ENCODE measurements at places on chromosomes 12 and 14.

DNA sequence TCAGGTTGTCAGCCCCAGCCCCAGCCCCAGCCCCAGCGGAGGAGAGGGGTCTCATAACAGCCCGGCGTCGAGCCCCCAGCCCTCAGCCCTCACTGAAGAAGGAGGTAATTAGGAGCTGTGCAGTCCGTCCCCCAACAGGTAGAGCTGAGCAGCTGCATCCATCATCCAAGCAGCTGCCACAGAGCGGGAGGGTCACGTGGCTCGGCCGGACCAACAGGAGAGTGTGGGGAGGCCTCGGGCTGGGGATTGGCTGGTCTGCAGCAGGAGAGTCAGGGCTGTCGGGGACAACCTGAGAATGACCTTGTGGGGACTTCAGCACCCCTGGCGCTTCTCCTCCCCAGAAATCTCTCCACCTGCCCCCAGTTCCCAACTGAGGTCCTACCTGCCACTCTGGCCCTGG, 29.6 kb downstream of the SMUG1 start:
- no peak for DNase-seq

DNA sequence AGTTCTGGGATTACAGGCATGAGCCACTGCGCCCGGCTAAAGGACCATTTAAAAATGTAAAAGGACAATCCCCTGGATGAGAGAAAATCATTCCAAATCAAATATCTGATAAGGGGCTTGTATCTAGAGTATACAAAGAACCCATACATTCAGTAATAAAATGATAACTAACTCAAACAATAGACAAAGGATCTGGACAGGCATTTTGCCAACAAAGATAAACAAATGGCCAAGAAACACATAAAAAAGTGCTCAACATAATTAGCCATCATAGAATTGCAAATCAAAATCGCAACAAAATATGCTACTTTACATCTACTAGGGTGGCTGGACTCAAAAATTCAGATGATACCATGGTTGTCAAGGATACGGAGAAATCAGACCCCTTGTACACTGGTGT, 8.5 kb upstream of the BICD1 start:
- DNase-seq, result no peak

- no peak for DNase-seq
Measured at GRCh38 chr12:129036135-129036534, 182.9 kb downstream of the GLT1D1 start.

DNA sequence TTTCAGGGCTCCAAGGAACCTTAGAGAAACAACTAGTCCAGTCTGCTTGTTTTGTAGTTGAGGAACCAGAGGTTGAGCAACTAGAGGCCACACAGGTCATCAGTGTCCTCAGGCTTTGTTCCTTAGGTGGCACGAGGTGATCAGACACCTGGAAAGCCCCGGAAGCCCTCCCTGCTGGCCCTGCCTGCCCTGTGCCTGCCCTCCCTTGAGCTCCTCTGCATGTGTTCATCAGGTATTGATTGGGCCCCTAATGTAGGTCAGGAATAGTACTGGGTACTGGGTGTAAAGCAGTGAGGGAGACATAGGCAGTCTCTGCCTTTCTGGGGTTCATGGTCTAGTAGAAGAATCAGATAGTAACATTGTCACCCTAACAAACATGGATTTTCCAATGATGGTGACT, 114.3 kb downstream of the TSPAN9 start:
- DNase-seq, result no peak

DNA sequence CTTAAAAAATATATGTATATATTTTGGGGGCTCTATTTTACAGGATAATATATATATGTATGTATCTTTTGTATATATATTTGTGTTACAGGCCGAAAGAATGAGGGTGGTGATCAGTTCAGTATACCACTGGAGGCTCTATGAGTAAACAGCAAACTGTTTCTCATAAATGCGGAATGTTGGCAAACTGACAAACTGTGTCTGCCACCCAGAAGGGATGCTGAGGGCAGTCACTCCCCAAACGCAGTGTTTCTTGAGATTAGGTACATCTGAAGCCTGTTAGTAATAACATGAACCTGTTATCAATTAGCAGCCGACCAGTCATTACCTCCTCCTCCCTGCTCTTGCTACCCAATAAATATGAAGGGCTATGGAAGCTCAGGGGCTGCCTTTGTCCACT, 20.8 kb downstream of the TNFAIP2 start:
- DNase-seq, result peak; percentile 10

DNA sequence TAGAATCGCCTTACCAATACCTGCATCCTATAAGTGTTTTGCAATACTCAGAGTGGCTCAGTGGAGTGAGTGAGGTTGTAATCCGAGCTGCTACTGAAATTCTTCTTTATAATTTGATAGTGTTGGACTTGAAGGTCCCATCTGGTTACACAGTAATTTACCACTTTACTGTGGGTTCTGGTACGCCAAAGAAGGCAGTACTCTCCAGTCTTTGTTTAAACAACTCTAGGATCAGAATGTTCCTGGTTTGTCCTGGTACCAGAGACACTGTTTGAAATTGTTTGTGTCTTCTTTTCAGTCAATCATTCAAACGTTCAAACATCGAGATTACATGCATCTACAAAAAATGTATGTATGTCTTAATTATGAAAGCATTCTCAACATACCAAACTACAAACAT, 51.3 kb upstream of the AMN1 start:
- DNase-seq, result no peak

DNA sequence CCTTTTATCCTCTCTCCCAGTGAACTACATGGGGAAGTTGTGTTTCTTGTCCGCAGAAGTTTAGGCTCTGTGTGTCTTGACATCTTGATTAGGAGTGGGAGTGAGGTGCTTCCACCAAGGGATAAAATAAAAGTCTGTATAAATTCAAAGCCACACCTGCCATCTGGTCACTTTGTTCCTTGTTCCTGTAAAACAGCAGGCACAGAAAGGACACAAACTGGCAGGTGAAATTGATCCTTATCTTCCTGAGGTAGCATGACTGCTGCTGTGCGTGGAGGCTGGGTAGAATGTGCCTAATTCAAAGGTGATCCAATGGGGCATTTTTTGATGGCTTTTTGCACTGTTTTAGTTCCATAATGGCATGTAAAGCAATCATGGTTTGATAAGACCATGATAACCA, 104.3 kb upstream of the KITLG start:
- no peak for DNase-seq

- DNase-seq, result no peak
Measured at GRCh38 chr12:81170072-81170471, 92.2 kb downstream of the ACSS3 start.

- DNase-seq, result no peak
Measured at GRCh38 chr12:98291828-98292227, 223.6 kb upstream of the TMPO start.

DNA sequence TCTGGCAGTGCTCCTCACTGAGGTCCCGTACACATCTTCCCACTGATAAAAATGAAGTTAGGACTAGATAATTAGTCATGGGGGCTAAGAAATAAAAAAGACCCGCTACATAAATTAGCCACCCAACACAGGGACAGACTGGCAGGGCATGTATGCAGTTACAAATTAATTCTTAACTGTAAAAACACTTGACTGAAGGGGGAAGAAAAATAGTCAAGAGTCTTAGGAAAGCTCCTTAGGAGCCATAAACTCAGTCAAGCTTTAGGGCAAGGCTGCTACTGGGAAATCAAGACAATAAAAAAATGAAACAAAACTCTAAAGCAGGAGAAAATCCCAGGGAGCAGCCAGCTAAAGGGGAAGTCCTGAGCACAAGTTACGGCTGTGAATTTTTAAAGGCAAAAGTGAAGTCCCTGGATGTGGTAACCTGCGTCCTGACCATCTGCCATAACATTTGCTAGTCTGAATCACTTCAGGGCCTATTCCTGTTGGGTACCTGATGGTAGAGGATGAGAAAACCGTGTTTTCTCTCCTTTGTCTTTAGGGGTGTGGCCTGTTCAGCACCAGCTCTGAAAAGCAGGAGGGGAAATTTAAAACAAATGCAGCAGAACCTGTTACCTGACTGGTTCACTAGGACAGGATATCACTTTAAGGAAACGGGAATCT, 7.5 kb upstream of the NPFF start:
- DNase-seq, result no peak

- peak; percentile 70 for DNase-seq
Measured at GRCh38 chr12:46921764-46922133, 96.0 kb upstream of the SLC38A4 start.

DNA sequence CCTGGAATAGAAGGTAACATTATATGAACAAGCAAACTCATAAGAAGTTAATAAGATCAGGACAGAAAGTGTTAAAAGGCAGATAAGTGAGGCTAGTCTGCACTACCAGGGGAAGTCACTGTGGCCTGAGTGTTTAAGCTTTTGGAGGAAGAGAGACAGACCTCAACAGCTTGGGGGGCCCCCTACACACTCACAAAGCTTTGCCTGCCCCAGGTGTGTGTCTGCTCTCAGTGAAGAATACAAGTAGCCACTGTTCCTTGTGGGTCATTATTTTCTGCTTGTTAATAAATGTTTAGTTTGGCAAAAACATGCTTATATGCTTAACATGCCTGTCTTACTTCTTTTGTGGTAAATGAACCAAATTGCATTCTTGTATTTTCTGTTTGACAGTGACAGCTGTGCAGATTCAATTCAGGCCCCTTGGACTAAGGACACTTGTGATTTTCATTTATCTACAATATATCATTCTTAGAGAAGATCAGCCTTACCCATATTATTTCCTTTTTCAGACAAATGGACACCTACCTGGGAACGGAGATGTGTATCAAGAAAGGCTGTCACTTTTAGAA, 50.7 kb upstream of the C12orf71 start:
- no peak for DNase-seq

DNA sequence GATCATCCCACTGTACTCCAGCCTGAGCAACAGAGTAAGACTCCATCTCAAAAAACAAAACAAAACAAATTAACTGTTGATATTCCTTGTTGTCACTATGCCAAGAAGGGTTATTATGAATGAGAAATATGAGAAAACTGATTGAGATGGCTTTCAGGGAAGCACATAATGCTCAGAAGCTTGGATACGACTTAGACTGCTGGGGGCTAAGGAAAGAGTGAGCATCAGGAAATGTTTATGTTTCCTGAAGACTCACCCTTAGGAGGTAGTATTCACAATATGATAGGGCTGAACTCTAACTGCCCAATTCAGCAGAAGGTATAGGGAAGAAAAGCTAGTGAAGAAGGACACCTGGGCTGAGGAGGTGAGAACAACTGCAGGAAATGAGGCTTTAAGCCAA, 6.3 kb downstream of the STYK1 start:
- DNase-seq, result no peak

- no peak for DNase-seq
Measured at GRCh38 chr12:102232036-102232435, 34.4 kb upstream of the PMCH start.

DNA sequence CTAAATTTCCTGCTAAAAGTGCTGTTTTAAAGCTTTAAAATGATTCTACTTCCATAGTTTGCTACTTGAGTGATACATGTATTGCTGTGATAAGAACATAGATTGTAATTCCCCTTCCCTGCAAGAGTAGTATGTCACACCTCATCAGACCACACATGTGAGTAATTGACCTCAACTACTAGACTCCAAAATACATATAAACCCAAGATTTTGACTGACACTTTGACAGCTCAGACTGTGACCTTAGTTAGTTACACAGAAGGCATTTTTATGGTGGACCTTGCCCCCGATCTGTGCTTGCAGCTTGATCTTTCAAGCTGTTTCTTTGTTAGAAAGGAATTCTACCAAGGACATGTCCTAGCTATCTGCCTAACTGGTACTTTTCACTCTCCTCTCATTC, 18.6 kb downstream of the APOBEC1 start:
- no peak for DNase-seq

DNA sequence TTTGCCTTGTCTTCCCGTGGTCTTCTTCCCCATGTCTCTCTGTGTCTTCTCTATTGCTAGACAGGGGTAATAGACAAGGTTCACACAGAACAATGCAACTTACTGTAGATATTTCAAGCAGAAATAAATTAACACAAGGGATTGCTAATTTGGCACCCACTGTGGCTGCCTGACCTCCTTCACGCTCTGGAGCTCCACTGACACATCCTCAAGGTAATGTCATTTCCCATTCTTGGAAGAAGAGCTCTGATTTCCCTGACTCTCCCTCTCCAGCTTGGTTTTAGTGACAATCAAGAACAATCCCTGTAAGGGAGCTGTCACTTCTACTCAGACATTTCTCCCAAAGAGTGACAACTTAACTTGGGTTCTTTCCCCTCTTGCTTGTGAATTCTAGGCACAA, 105.4 kb upstream of the NAP1L1 start:
- DNase-seq, result no peak

GRCh38 chr12:52149651-52150241, 42.1 kb downstream of the KRT80 start:
- no peak for DNase-seq

GRCh38 chr14:33271216-33271615, 332.5 kb downstream of the NPAS3 start:
- DNase-seq, result no peak

DNA sequence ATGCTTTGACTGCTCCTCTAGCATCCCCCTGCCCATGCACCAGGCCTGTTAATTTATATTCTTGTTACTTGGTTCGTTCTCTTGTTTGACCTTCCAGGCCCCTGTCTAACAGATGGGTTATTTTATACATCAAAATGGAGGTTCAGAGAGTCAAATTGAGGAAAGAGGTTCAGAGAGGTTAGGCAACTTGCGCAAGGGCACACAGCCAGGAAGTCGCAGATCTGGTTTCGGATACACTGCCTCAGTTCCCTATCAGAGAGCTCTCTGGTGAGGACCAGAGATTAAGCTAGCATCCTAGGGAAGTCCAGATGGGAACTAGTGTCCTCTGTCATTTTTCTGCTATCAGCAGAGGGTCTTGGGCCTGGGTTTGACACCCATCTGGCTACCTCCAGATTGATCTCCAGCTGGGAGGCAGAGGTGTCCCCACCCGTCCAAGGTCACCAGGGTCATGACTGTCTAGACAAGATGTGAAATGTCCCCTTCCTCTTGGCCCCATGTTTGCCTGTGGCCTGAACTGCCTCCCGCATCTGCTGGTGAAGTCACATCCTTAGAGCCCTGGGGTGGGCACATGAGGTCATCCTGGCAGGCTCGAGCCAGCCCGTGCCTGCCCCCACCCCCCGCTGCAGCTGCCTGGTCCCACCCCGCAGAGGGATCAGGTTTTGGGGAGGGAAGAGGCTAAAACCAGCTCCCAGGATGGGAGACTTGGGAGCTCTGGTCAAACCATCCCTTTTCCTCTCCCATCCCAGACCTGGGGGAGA, 84.3 kb upstream of the NCOR2 start:
- no peak for DNase-seq

GRCh38 chr12:49070971-49071370, 1.2 kb upstream of the RHEBL1 start:
- DNase-seq, result no peak
